ENCODE measurements at places on chromosomes 6 and 20.

DNA sequence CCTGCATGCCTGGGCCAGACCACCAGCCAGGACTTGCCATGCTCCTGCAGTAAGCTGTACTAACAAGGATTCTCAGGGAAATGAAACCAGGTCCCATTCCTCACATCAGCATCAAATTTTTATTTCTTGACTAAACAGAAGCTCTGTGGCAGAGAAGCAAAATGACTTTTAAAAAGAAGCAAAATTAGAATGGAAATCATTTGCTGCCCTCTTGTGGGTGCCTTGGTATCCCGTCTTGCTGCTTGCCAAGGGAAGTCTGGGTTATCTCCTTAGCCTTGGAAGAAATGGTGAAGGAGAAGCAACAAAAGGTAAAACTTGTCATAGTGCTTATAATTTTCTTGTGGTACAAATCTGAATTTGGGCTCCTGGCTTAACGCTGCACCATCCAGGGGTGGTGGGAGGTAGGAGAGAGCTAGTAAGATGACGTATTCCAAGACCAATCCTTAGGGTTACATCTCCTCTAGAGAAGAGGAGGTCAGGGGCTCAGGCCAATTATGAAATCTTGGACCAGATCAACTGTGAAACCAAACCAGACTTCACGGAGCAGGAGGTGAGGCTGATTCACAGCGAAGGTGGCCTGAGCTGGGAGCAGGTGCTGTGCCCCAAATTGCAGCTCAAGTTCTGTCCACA is 107.5 kb downstream of the FAXC start:
- no peak for DNase-seq

- peak; percentile 63 for DNase-seq
These were observed 17.8 kb upstream of the HSF2 start for GRCh38 chr6:122381494-122382265.

DNA sequence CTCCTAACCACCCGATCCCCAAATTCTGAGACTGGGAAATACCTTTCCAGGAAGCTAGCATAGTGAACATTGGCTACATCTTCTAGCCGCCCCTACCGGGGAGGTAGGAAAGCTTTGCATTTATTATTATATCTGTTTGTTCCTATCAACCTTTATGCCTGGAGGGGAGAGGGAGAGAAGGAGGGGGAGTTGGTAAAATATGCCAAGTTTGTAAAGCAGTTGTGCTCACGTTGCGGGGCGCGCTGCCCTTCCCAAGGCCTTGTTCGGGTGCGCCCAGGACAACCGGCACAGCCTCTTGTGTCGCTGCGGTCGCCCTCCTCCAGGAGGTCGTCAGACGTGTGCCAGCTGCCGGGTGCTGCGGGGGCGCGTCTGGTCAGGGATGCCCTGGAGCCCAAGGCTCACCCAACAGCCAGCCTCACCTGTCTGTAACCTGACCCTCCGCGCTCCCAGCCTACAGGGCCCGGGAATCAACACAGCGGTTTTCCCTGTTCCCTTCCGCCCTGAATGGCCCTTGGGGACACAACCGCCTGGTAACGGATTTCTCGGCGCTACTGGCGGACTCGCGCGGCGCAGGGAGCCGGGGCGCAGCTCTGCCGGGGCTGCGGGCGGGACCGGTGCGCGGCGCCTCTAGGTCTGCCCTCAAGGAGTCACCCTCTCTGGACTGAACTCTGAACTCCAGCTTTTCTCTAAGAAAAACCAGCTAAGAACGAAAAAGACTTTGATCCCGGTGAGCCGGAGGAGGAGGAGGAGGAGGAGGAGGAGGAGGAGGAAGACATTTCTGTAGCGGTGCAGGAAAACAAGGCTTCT is 1.1 kb upstream of the OVOL2 start:
- DNase-seq = peak; percentile 25

DNA sequence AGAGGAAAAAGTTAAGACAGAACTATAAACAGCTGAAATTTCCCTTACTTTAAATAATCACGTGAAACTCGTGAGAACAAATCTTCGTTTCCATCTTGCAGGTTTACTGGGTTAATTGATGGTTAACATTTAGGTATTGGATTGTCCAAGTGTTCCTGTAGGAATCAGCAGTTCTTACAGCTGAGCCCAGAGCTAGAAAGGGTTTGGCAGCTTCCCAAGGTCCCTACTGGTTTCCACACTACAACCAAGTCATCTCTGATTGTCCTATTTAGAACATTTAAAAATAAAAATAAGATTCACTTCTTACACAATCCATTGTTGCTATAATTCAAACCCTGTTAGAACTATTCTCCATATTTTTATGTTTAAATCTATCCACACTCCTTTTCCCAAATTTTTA is 15.8 kb downstream of the MPC1 start:
- DNase-seq = no peak

- no peak for DNase-seq
These were observed 147.4 kb upstream of the SIM1 start for GRCh38 chr6:100612094-100612493.

DNA sequence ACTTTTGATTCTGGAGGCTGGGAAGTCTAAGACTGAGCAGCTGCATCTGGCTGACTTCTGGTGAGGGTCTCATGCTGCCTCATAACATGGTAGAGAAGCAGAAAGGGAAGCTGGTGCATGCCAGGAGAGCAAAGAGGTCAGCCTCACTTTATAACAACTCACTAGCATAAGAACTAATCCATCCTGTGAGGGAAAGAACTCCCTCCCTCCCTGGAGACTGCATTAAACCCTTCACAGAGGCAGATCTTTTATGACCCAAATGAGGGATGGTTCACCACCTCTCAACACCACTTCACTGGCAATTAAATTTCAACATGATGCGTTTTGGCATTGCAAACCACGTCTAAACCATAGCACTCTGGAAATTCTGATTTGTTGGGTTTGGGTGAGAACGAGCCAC is 33.9 kb downstream of the STXBP5 start:
- DNase-seq = no peak

DNA sequence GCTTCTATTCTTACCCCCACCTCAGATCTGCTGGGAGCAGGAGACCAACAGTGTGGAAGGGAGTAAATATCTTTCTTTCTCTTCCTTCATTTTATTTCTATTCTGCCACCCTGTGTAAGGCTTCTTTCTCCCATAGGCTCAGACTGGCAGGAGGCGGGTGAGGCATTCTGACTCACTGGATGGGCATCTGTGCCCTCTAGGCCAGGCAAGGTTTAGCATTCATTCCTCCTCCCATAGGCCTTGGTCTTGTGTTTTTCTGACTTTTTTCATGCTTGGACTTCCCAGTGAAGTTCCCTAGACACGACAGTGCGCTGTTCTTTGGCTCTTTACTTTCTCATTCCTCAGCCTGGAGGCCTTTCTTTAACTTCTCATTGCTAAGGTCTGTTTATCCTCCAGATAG is 235.2 kb downstream of the SYNE1 start:
- DNase-seq = peak; percentile 29

All from AG08396 (cell line).